ENCODE measurements at places on chromosomes 2 and 18. TPM values are rescaled to one million over a fixed set of nuclear protein-coding genes. Genes with fewer than 3 reads are reported as not detected.
A peak's percentile ranks its signal among the peaks of the same experiment; 100 is the strongest.

DNA sequence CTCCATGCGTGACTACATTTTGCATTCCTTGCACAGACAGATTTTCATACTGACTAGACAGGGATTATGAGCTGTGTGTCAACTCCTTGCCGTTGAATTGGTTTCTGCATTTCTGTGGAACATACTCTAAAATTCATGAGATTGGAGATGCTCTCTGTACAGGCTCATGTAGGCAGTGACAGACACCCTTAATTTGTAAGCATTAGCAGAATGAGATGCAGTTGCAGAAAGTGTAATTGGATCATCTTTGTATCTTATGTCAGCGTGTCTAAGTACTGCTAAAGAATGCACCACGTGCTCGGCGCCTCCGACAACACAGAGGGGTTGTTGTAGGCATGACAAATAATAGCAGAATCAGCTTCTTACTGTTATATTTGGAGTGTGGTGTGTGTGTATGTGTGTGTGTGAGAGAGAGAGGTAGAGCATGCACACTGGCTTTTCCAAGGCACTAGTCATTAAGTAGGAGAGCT is 212.4 kb downstream of the CMPK2 start:
- DNase-seq: no peak

GRCh38 chr2:64666810-64667438 is 13.2 kb upstream of the SERTAD2 start:
- DNase-seq: no peak

GRCh38 chr2:66498289-66498975 is 63.5 kb downstream of the MEIS1 start:
- DNase-seq: no peak

GRCh38 chr2:25161055-25161781 is 7.2 kb downstream of the POMC start:
- peak; percentile 68 for DNase-seq

- no peak for DNase-seq
These were observed 567.2 kb downstream of the MBD2 start for GRCh38 chr18:53657257-53657656.

GRCh38 chr2:101577173-101577572 is 102.3 kb upstream of the RFX8 start:
- peak; percentile 7 for DNase-seq

DNA sequence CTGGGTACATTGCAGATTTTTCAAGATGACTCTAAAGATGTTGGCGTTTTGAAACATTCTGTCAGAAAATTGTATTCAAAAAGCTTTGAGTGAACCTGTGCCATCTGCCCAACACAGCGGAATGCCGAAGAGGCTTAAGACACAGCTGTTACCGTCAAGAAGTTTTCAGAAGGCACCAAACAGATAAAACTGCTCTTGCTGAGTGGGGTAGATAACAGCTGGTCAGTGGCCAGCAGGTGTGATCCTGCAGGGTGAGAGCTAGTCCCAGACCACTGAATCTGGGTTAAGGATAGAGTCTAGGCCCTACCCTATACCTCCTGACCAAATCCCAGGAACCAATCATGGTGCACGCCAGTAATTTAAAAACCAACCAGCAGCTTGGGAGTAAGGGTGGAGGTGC is 60.5 kb upstream of the B3GNT7 start:
- no peak for DNase-seq

DNA sequence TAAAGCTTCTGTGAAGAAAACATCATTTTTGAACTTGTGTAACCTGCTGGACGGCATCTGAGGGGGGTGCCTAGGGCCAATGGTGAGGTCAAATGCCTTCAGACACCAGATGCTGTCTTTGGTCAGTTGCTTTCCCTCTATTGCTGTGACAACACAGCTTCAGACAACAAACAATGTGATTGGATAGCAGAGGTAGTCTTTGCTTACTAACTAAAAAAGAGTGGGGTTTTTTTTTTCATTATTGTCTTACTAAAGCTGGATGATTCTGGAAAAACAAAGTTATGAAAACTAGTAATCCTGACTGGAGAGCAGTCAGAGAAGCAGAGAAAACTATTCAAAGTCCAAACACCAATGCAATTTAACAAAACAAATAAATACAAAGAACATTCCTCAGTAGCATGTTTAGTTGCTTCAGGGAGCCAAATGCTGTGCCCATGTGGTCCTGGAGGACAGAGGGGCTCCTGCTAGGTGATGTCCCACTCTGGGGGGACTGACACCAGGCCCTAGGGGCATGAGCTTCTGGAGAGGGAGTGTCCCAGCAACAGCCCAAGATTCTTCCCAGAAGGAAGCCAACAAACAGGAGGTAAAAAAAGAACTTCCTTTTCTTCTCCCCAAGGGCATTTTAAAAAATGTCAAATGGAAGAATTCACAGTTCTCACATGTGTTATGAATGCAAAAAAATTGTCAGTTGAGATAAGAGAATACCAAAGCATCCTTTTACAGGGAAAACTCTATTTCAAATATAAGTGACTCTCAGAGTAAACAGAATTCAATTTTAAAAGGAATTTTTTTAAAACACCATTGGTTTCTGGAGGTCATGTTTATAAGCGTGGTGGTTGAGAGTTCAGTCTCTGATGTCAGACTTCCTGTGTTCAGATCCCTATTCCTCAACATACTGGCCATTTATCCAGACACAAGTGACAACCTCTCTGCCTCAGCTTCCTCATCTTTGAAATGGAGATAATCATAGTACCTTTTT is 181.1 kb upstream of the PGAP1 start:
- DNase-seq: peak; percentile 54

- peak; percentile 57 for DNase-seq
These were observed at the start of gene TET3 for GRCh38 chr2:73984203-73984921. TET3 (plus strand) TSS chr2:73984910; CDS start chr2:73986404, 1,494 bp downstream.

DNA sequence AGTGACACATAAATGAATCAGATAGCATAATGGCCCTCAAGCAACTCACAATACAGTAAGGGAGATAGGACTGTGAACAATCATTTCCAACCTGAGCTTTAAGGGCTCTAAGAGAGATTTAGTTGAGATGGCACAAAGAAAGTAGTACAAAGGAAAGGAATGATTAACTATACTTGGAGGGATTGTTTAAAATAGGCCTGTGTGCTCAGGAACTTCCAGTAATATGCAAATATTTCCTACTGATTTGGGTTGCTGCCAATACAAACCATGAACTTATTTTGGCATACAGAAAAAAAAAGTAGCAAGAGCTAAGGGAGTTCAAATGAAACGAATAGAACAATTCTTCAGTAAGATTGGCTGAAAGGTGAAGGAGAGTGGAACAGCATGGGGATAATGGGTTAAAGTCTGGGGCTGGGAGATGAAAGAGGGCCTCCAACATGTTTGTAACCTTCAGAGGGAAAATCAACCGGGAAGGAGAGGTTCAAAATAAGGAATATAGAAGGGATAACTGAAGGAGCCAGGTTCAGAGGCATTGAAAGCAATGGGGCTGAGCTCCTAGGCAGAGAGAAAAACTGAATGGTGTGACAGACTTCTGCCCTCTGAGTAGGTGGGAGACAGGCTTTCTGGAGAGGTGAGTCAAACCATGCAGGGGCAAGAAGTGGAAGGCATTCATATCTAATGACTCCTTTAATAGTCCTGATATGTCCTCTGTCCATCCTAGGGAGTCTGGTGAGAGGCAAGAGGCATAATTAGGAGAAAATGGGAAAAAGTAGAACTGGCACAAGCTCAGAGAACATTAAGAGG is 83.5 kb downstream of the DNAH7 start:
- peak; percentile 4 for DNase-seq

DNA sequence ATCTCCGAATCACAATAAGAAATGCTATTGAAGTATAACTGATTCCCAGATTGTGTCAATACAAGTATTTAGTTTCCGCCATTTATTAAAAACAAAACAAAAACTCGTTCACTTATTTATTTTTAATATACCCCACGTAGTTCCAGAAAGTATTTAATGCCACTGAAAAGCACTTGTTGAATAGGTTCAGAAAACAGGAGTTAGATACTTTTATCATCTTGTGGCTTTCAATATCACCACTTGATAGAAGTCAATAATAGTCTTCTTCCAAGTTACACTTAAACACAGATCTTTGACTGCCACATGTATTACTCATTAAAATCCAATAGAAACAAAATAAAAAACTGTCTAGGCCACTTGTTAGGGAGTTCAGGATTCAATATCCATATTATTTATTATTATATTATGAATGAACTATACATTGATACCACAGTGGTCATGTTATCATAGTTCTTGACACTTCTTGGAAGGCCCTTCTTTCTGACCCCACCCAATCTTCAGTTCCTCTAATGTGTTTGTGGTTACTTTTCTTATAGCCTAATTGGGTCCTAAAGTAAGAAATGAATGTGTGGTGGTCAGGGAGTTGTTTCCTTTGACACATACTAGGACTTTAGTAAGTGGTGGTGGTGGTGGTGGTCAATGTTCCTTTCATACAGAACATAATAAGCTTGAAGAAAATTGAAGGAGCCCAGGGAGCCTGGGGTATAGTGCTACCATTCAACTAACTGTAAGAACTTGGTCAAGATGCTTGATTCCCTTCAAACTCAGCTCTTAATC is 221.3 kb upstream of the ITGA4 start:
- no peak for DNase-seq

GRCh38 chr2:44934983-44935728 is 6.3 kb upstream of the SIX3 start:
- DNase-seq: peak; percentile 47

DNA sequence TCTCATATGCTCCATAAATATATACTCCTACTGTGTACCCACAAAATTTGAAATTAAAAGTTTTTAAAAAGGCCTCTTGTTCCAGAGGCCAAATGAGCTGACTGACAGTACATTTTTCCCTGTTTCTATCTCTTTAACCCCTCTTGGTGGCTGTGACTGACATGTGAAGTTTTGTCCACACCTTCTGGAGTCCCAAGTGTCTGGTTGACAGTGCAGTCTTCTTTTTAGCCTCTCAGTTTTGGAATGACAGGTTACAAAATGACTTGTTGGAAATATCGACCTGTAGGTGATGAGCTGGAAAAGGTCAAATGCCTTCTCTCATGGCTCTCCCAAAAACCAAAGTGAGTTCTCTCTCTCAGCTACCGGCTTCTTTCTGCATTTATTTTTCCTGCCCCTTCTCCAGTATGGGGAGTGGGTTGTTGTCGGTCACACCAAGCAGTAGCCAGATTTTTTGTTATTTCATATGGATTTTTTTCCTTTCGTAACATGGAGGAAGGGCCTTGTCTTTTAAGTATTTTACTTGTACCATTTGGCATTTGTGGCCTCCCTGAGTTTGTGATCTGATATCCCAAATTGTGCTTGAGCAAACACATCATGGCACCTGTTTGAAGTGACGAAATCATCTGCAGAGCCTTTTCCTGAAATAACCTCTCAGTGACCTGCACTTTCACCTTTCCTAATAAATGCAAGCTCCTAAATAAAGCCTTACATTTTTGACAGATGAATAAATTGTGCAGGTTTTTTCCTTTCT is 143.9 kb downstream of the ESCO1 start:
- DNase-seq: no peak

- peak; percentile 63 for DNase-seq
These were observed 93.3 kb downstream of the MARCHF4 start for GRCh38 chr2:216279031-216279430.

GRCh38 chr2:67848551-67849285 is 214.1 kb downstream of the C1D start:
- no peak for DNase-seq

DNA sequence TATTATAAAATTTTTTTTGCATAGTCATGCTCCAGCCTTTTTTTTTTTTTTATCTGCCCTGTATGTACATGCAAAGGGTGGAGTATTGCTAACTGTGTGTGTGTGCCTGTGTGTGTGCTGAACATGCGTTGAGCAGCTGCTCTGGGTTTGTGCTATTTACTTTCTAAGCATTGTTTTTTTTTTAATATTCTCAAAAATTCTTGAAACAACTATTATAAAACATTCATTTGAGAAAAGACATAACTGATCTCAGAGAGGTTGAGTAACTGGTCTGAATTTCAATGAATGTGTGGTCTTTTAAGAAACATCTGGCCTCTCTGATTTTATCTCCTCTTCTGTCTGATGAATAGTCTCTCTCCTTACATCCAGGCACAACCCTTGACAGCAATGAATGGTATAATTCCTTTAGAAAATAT is 366.0 kb upstream of the SLC14A2 start:
- peak; percentile 72 for DNase-seq

- DNase-seq: no peak
These were observed 1297.1 kb downstream of the DPP10 start for GRCh38 chr2:115739574-115739973.

DNA sequence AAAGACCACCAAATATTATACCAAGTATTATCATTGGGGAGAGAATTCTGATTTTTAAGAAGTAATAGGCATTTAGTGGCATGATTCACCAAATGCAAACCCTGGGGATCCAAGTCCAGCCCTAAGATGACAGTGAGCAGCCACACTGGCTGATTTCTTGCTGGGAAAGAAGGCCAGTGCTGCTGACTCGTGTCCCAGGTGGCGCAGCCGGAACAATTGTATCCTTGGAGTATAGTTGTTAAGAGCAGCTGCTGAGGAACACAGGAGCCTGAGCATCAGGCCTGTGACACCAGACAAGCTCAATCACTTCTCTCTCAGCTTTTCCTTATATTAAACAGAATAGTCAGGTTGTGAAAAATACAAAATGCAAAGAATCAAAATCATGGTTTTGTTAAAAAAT is 48.4 kb downstream of the LRP1B start:
- DNase-seq: no peak

- DNase-seq: no peak
These were observed 251.3 kb upstream of the ATP5MC3 start for GRCh38 chr2:175432793-175433192.

DNA sequence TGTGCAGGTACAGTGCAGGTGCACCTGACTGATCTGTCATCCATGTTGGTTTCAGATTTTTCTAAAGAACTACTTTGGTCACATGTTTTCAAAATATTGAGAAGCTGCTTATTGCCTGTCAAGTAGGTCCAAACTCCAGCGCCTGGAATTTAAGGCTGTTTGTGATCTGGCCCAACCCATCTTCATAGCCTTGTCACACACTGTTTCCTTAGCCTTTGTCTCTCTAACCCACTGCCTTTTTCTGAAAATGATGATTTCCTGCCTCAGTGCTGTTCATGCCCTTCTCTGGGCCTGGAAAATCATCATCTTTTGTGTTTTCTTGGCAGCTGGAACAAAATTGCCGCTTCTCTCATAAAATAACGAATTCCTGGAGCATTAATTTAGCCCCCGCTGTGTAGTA is 7.2 kb downstream of the LIMS1 start:
- DNase-seq: no peak

GRCh38 chr18:62525608-62526007 is 2.8 kb downstream of the ZCCHC2 start:
- no peak for DNase-seq

- no peak for DNase-seq
These were observed 8.9 kb downstream of the BOLA3 start for GRCh38 chr2:74138600-74139323.

The LIPG gene
- 0.11 TPM for polyA plus RNA-seq

The NYAP2 gene
- not detected for polyA plus RNA-seq

The CCT4 gene
- polyA plus RNA-seq: 124 TPM

The IGFBP5 gene
- polyA plus RNA-seq: 37.9 TPM

The MYO3B gene
- not detected for polyA plus RNA-seq

The CERS6 gene
- 8.3 TPM for polyA plus RNA-seq

The CHAC2 gene
- 5.4 TPM for polyA plus RNA-seq

The BZW1 gene
- 365 TPM for polyA plus RNA-seq

The PDCD1 gene
- not detected for polyA plus RNA-seq

The DUSP19 gene
- polyA plus RNA-seq: 1.1 TPM
